Cardiac septum (tissue), 1 donor: ENCODE measurements at places on chromosomes 13 and 19.
A peak's percentile ranks its signal among the peaks of the same experiment; 100 is the strongest.

DNA sequence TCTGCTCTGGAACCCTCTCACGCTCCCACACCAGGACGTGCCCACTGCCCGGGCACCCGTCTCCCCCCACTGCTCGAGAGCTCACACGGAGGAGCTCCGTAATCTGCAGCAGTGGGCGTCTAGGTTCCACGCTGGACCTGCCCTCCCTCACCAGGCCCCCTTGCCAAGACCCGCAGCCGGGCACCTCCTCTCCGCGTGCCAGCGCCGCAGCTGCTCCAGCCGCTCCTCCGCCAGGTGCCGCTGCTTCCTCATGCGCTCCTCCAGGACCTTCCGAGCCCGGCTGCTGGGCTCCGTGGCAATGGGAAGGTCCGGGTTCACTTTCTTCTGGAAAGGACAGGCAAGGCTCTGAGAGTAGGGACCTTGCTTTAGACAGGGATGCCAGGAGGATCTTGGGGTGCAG, 35.0 kb upstream of the MATK start:
- DNase-seq = no peak

DNA sequence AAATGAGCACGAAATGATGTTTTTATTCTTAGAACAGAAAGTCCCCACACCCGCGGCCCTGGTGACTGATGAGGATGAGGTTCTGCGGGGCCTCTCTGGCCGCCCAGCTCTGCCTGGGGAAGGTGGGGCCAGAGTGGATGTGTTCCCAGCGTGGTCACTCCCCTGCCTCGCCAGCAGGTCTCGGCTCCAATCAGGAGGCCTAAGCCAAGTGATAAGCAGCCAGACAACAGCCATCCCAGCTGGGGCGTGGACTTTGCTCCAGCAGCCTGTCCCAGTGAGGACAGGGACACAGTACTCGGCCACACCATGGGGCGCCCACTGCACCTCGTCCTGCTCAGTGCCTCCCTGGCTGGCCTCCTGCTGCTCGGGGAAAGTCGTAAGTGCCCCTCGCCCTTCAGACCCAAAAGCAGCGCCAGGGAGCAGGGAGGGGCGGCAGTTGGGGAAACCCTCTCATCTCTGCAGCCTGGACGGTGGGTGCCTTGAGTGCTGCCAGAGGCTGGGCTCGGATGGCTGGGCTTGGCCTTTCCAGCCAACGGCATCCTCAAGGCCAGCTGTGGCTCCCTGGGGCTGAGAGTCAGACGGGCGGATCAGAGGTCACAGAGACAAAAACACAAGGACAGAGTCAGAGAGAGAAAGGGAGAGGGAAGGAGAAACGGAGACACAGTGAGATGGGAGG, at the start of gene F10:
F10 (plus strand) TSS at position 250 of the 676 bp plus-strand sequence; CDS start at position 307, 57 bp downstream.
- DNase-seq = peak; percentile 81

DNA sequence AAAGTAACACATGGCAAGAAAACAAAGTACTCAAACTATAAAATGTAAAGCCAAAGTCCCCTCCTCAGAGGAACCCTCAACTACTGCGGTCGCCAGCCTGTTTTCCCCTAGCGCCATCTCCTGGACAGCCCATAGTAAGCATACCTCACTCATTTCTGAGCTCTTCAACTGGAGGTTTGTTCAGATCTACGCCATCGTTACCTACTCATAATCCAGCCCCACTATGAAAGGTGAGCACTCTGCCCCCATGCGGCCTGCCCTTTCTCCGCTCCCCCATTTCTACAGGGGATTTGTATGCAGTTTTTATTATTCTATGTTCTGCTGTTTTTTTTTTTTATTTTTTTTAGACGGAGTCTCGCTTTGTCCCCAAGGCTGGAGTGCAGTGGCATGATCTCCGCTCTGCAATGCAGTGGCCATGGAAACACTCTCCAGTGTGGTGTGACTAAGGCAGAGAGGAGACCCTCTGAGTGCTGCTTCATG, 26.2 kb downstream of the OPA3 start:
- no peak for DNase-seq

- DNase-seq = no peak
These were observed 247.8 kb upstream of the ZNF507 start for GRCh38 chr19:32097620-32098019.

- no peak for DNase-seq
These were observed 38.7 kb downstream of the KCTD4 start for GRCh38 chr13:45162194-45162593.

DNA sequence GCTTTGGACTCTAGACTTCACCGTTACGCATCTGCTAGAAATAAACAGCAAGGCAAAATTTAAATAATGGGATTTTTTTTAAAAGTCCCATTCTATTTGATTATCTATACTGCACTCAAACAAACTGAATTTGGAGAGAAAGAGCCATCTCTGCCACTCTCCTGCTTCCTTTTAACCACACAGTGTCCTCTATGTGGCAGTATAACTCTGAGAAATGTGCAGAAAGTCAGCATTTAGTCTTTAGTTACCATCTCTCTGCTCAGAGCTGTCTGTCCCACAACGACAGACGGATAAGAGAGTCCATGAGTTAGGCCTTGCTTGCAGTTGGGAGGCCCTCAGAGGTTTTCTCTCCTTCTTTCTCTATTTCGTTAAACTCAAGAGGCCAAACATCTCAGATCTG, 21.2 kb downstream of the CCNA1 start:
- no peak for DNase-seq

- no peak for DNase-seq
These were observed 6.4 kb downstream of the AXL start for GRCh38 chr19:41225238-41226052.

- DNase-seq = no peak
These were observed 35.4 kb upstream of the MAP3K10 start for GRCh38 chr19:40155749-40156265.

DNA sequence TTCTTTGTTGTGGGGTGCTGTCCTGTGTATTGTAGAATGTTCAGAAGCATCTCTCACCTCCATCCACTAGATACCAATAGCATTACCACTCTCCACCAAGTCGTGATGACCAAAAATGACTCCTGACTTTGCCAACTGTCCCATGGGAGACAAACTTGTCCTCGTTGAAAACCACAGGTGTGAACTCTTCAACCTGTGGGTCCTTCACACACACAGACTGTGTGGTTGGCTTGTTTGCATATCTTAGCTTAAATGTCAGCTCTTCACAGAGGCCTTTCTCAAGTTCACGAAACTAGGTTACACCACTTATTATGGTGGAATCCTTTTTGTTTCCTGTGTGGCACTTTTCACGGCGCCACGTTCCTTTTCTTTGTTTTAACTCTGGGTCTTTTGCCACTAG, 6.8 kb downstream of the GPC5 start:
- DNase-seq = no peak

DNA sequence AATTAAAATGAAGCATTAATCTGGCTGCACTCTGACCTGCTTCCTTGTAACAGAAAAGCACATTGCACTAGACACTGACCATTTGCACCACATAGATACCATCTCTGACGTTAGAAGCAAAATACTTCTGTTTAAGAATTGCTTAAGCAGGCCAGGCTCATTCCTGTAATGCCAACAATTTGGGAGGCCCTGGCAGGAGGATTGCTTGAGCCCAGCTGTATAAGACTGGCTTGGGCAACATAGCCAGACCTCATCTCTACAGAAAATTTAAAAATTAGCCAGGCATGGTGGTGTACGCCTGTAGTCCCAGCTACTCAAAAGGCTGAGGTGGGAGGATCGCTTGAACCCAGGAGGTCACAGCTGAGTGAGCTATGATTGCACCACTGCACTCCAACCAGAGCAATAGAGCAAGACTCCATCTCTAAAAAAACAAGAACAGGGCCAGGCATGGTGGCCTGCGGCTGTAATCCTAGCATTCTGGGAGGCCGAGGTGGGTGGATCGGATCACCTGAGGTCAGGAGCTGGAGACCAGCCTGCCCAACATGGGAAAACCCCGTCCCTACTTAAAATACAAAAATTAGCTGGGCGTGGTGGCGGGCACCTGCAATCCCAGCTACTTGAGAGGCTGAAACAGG, 7.0 kb upstream of the TLE6 start:
- no peak for DNase-seq

- peak; percentile 84 for DNase-seq
These were observed 15.3 kb upstream of the MAP1S start for GRCh38 chr19:17703824-17704463.

DNA sequence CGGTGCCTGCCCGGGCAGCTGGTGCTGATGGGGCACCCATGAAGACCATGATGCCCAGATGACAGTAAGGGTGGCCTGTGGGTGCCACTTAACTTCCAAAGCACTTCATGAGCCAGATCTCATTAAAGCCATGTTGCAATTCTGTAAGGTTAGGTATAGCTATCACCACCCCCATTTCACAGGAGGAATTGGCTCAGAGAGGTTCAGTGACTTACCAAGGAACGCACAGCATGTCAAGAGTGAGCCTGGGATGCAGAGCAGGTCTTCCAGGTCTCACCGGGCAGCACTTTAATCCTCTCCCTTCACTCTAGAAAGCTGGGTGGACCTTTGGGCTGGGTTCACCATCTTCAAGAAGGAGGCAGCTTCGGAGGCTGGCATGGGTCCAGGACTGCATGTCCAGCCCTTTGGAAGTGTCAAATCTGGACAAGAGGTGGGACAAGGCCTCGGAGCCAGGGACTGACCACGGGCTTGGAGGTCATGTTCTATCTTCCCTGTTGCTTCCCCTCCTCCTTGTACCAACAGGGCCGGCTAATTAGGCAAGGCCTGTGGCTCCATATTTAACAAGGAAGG, 189.8 kb downstream of the URI1 start:
- no peak for DNase-seq

GRCh38 chr13:72726726-72727416, 558 bp downstream of the MZT1 start:
- no peak for DNase-seq

- DNase-seq = no peak
These were observed 396.1 kb downstream of the EFNB2 start for GRCh38 chr13:106139377-106139776.

- no peak for DNase-seq
These were observed 109.5 kb upstream of the FNDC3A start for GRCh38 chr13:48866249-48866648.

DNA sequence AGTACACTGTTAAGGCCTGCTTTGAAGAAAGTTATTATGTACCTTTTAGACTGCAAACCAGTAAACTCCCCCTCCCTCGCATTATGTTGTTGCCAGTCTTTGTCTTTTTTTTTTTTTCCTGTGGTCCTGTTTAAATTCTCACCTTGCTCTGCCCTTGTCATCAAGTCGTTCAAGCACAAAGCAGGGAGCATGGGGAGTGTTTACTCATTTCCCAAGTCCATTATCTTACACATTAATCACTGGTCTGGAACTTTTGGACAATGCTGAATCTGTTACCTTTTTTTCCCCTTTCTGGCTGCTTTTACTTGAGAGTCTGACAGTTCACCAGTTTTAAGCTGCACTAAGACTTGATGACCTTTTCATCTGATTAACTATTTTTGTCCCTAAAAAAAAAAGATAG, 108.2 kb downstream of the DACH1 start:
- no peak for DNase-seq

DNA sequence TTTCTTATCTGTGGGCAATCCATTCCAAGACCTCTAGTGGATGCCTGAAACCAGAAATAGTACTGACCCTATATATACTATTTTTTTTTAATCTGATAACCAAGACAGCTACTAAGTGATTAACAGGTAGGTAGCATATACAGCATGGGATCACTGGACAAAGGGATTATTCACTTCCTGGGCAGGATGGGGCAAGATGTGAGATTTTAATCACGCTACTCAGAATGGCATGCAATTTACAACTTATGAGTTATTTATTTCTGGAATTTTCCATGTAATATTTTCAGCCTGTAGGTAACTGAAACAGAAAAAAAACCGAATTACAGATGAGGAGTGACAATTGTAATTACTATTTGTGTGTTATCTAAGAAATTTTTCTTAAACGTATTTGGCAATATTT, 41.2 kb downstream of the ZIC2 start:
- DNase-seq = no peak

- DNase-seq = no peak
These were observed 99.0 kb upstream of the MRI1 start for GRCh38 chr19:13665125-13665905.

DNA sequence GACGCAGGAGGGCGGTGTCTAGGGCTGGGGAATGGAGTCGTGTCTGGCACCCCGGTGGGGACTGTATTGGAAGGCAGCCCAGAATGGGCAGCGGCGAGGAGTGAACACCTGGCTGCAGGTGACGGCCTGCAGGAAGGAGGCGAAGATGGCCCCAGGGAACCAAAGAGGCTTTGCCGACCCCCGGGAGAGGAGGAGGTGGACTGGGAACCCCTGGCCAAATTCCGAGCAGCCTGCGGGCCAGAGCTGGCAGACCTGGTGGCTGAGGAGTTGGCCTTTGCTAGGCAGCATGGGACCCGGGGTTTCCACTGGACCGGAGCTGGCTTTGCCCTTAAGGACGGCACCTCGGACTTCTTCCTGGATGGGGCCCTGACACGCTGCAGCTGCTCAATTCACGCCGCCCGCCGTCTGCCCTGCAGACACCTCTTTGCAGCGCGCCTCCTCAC, 25.9 kb downstream of the ZSWIM9 start:
- no peak for DNase-seq

GRCh38 chr13:23377983-23378632, 55.4 kb downstream of the SACS start:
- no peak for DNase-seq

GRCh38 chr13:101627556-101627943, 175.1 kb downstream of the ITGBL1 start:
- DNase-seq = no peak

- no peak for DNase-seq
These were observed 76.6 kb downstream of the STOML3 start for GRCh38 chr13:38914070-38914469.

DNA sequence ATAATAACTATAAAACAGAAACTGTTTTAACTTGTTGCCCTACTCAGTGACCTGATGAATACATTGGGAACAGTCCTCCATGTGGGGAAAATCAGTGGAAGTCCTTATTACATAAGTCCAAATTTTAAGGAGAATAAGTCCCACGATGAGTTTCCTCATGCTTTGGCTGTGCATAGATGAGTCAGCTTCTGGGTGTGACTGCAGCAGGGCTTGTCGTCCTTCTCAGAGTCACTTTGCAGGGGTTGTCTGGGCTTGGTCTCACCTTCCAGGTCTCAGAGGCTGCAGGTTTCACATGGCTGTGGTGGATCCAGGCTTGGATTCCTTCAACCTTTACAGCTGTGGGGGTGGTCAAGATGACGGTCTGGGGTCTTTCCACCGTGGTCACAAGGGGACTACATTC, 85.6 kb downstream of the SLC25A15 start:
- no peak for DNase-seq

DNA sequence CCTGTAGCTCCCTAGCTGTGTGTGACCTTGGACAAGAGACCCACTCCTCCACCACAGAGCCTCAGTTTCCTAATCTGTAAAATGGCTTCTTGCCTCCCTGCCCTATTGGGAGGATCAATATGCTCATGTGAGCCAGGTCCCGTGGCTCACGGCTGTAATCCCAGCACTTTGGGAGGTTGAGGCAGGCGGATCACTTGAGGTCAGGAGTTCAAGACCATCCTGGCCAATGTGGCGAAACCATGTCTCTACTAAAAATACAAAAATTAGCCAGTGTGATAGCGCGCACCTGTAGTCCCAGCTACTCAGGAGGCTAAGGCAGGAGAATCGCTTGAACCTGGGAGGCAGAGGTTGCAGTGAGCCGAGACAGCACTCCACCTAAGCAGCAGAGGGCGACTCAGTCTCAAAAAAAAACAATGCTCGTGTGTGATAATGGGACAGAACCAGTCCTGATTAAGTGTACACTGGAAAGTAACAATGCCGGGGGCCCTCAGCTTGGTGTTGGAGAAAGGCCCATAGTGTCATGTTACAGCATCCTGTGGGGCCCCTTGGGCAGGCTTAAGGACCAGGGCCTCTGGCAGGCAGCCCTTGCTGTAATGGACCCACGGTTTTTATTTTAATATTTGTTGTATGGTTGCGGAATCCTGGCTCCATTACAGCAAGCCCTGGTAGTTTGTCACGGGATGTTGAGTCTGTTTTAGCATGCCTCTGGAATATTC, 6.8 kb downstream of the RPS11 start:
- no peak for DNase-seq

- DNase-seq = no peak
These were observed 38.4 kb upstream of the RAP2A start for GRCh38 chr13:97395447-97396136.
